Pancreas (tissue), 10 donors: ENCODE measurements at places on chromosomes 4 and X. TPM values are rescaled to one million over a fixed set of nuclear protein-coding genes. Genes with fewer than 3 reads are reported as not detected.

Gene ADAMTS3
- polyA plus RNA-seq, result 0.09 TPM

Gene FGF5
- polyA plus RNA-seq, result not detected

Gene WAS
- 1.1 TPM for polyA plus RNA-seq

Gene SPIN2A
- 0.68 TPM for polyA plus RNA-seq

Gene KIAA1210
- not detected for polyA plus RNA-seq

Gene CXCL8
- 1.9 TPM for polyA plus RNA-seq

Gene DCLK2
- polyA plus RNA-seq, result 2.3 TPM

Gene ASB9
- 41.7 TPM for polyA plus RNA-seq

Gene HSFX2
- 1.3 TPM for polyA plus RNA-seq

Gene PCDH18
- 0.99 TPM for polyA plus RNA-seq

Gene IGSF1
- 1.5 TPM for polyA plus RNA-seq

Gene CT45A3
- polyA plus RNA-seq, result not detected

Gene FREM3
- polyA plus RNA-seq, result not detected

Gene GABRG1
- under 0.01 TPM for polyA plus RNA-seq

Gene MXRA5
- polyA plus RNA-seq, result 1.3 TPM

Gene ADGRG4
- polyA plus RNA-seq, result not detected

Gene KLHL2
- polyA plus RNA-seq, result 6.0 TPM

Gene PAGE4
- polyA plus RNA-seq, result not detected

Gene NALF2
- polyA plus RNA-seq, result 1.0 TPM

Gene SSX4B
- not detected for polyA plus RNA-seq

Gene RNF212
- polyA plus RNA-seq, result 40.3 TPM

Gene ADD1
- 160 TPM for polyA plus RNA-seq

Gene VSIG4
- 4.2 TPM for polyA plus RNA-seq

Gene ARX
- 2.1 TPM for polyA plus RNA-seq

Gene CSAG3
- polyA plus RNA-seq, result not detected

Gene CT55
- not detected for polyA plus RNA-seq

Gene REPS2
- polyA plus RNA-seq, result 5.2 TPM

Gene SLC49A3
- 14.3 TPM for polyA plus RNA-seq

Gene AKAP4
- not detected for polyA plus RNA-seq

Gene FAM47E
- polyA plus RNA-seq, result 13.1 TPM

Gene PRR32
- polyA plus RNA-seq, result not detected

Gene PROM1
- 19.7 TPM for polyA plus RNA-seq

Gene AWAT2
- polyA plus RNA-seq, result not detected

Gene USP17L15
- 0.07 TPM for polyA plus RNA-seq

Gene FAT4
- 0.56 TPM for polyA plus RNA-seq

Gene HSD17B13
- polyA plus RNA-seq, result 0.84 TPM

Gene JCHAIN
- 2.0 TPM for polyA plus RNA-seq

Gene SGMS2
- 1.6 TPM for polyA plus RNA-seq

Gene NPY5R
- 0.08 TPM for polyA plus RNA-seq

Gene CRLF2
- polyA plus RNA-seq, result not detected

Gene CLDN34
- 0.40 TPM for polyA plus RNA-seq

Gene SCRG1
- 0.14 TPM for polyA plus RNA-seq

Gene PNMA6E
- not detected for polyA plus RNA-seq

Gene MAGEB17
- polyA plus RNA-seq, result 2.2 TPM

Gene ARR3
- not detected for polyA plus RNA-seq

Gene MAGEB2
- not detected for polyA plus RNA-seq

Gene ABLIM2
- 6.1 TPM for polyA plus RNA-seq

Gene TBX22
- polyA plus RNA-seq, result not detected

Gene CSN1S1
- 0.19 TPM for polyA plus RNA-seq

Gene TSC22D3
- 38.8 TPM for polyA plus RNA-seq

Gene CXCL1
- polyA plus RNA-seq, result 26.5 TPM

Gene RGN
- polyA plus RNA-seq, result 32.1 TPM

Gene KLHL8
- polyA plus RNA-seq, result 1.7 TPM

Gene F11
- polyA plus RNA-seq, result 65.3 TPM

Gene GLUD2
- polyA plus RNA-seq, result 0.42 TPM

Gene DCX
- 0.04 TPM for polyA plus RNA-seq
